Memory B cell (primary cell): ENCODE measurements at places on chromosomes 6 and 20.

DNA sequence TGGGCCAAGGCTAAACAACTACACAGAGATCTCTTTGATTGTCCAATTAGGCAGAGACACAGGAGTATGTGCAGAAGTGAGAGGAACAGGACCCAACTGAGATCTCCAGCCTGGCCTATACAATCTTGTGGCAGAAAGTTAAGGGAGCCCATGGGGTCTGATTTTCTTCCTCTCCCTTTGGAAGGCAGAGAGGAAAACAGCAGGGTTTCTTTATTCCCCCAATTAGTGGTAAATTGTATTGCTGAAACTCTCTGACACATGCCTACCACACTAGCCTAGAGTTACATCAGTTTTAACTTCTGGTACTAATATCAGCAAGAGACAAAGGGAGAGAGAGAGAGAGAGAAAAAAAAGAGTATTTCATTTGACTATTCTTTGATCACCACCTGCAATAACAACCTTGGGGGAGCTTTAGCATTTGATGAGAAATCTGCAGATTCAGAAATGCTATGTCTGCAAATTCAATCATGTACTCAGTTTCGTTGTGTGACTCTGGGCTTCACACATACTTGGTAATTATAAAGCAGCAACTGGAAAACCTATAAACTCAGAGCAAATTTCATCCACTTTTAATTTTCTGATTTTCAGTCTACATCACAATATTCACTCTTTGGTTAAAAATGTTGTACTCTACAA is 260.3 kb upstream of the SPTLC3 start:
- DNase-seq: no peak

- no peak for DNase-seq
Observed at GRCh38 chr6:165820407-165820806, 157.4 kb upstream of the PDE10A start.

DNA sequence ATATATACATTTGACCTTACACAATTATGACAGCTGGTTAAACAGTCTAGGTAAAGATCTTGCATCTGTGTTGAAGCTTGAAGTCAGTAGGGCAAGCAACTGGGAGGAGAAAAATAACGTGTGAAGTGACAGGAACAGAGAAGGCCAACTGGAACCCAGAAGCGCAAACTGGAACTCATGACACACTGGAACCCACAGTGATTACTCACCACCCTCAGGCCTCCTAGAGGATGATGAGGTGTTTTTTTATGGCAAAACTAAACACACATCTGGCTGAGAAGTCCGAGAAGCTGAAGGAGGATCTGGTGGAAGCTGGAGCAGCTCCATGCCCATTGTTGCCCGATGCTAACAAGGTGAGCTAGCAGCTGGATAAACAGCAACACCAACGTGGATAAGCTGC is 108.1 kb downstream of the TMEM200A start:
- no peak for DNase-seq

DNA sequence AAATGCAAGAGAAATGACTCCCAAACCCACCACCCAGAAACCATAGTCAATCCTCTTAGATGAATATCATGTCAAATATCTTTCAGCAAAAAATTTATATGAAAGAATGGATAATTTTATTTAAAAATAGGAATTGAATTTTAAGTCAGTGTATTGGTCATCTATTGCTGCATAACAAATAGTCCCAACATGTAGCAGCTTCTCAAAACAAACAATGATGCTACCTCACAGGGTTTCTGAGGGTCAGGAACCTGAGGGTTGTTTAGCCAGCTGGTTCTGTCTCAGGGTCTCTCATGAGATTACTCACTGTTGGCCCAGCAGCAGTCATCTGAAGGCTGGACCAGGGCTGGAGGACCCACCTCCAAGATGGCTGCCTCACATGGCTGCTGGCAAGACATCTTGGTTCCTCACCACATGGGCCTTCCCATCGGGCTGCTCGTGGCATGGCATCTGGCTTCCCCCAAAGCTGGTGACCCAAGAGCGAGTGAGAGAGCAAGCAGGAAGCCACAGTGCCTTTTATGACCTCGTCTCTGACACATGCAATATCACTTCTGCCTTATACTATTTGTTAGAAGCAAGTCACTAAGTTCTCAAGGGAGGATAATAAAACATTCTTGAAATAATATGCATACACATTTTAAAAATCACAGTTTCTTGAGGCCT is 36.3 kb downstream of the BANF2 start:
- DNase-seq: no peak

DNA sequence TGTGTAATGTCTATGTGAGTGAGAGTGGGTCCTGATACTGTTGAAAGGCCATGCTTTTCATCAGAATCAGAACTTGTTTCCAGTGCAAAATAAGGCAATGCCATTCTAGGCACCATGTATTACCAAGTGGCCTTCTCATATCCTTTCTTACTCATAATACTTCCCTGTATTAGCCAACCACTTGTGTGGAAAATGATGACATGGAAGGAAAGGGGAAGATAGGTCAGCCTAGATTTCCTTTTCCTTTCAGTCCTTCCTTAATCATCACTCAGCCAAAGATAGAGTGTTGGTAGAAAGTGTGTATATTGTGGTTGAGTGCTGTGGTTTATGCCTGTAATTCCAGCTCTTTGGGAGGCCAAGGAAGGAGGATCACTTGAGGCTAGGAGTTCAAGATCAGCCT is 158.6 kb upstream of the PREP start:
- no peak for DNase-seq

- no peak for DNase-seq
Observed at GRCh38 chr20:54985091-54985490, 509.7 kb downstream of the DOK5 start.

DNA sequence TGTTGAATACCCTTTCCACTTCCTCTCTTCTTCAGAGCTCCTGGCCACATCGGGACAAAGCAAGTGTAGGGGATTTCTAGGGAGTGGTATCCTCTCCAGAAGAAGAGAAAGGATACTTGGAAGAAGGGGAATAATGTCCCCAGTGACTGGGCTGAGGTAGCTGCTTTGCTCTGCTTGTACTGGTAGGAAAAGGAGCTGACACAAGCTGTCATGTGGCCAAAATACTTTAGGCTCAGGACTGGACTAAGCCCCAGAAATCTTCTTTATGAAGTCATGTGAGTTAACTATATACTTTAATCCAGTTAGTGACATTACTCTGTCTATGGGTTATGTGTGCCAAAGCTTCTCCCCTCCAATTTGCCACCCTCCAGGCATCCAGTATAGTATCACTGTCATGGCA is 40.5 kb downstream of the AKIRIN2 start:
- no peak for DNase-seq

DNA sequence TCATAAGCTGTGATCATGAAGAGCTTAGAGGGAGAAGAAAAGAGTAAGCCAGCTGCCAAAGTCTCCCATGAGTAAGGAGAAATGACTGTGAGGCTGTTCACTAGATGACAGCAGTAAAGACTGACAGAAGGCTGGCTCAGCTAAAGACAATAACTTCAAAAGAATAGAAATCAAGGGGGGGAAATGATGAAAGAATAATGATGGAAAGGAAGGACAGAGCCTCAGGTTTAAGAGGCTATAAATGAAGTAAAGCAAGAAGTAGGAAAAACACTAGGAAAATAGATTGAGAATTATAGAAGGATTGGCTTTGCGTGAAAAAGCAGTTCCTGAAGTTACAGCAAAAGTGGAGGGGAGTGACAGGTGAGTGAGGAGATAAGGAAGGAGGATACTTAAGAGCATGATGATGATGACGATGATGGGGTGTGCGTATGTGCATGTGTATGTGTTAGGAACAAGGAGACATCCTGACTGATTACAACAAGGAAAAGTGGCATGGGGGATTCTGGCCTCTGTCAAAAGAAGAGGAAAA is 48.2 kb downstream of the HBS1L start:
- no peak for DNase-seq

DNA sequence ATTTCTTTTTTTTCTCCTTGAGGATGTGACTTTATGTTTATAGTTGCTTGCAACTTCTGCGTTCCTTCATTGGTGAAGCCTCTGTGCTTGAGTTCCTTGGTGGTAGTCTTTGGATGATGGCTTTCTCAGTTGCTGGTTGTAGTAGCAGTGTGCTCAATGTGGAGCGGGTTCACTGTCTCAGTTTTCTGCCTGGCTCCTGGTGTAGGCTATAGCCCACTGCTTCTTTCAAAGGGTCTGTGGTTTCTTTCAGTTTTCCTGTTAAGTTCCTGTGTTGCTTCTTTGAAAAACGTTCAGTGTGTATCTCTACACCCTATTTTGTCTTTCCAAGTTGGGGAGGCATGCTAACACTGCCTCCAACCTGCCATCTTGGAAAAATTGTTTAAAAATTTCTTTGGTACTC is 33.9 kb upstream of the ZBTB24 start:
- DNase-seq: no peak

DNA sequence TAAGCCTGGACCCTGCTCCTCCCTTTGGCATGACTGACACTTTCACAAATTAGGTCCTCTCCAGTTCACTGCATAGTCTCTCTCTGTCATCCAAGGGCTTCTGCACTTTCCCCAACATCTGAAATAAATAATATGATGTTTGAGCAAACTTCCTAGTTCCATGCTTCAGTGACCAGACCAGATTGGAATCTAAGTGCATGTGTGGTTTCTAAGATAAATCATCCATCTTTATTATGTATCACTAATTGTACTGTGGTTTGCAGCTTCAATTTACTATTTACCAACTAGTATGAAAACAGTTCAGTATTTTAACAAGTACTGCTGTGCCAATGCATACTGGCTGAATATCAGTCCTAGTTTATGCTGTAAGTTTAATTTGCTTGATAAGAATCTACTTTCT is 18.7 kb downstream of the SESN1 start:
- no peak for DNase-seq

DNA sequence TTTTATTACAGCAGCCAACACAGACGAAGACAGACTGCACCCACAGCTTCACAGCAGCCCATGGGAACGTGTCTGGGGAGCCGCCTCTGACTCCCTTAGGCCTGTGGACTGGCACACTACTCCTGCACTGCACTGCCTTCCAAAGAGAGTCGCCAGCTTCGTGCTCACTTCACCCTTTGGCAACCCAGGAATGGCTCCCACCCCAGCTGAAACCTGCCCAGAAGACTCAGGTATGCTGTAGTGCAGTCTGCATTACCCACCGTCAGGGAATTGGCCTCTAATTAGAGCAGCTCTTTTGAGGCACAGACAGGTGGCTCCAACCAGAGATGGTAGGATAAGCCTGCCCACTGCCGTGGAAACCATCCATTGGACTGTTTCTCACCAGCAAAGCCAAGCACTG is 39.9 kb upstream of the FRMD1 start:
- no peak for DNase-seq

- DNase-seq: no peak
Observed at GRCh38 chr6:139050770-139051313, 22.3 kb downstream of the ABRACL start.

DNA sequence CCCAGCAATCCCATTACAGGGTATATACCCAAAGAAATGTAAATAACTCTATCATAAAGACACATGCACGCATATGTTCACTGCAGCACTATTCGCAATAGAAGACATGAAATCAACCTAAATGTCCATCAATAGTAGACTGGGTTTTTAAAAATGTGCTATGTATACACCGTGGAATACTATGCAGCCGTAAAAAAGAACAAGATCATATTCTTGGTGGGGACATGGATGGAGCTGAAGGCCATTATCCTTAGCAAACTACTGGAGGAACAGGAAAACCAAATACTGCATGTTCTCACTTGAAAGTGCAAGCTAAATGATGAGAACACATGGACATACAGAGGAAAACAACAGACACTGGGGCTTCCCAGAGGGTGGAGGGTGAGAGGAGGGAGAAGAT is 201.2 kb downstream of the GMDS start:
- DNase-seq: no peak

GRCh38 chr6:128659878-128660622 is 139.7 kb upstream of the PTPRK start:
- no peak for DNase-seq

- no peak for DNase-seq
Observed at GRCh38 chr20:6767536-6768227, at the start of gene BMP2. BMP2 (plus strand) TSS chr20:6767686; CDS start chr20:6770127, 2,441 bp downstream.

DNA sequence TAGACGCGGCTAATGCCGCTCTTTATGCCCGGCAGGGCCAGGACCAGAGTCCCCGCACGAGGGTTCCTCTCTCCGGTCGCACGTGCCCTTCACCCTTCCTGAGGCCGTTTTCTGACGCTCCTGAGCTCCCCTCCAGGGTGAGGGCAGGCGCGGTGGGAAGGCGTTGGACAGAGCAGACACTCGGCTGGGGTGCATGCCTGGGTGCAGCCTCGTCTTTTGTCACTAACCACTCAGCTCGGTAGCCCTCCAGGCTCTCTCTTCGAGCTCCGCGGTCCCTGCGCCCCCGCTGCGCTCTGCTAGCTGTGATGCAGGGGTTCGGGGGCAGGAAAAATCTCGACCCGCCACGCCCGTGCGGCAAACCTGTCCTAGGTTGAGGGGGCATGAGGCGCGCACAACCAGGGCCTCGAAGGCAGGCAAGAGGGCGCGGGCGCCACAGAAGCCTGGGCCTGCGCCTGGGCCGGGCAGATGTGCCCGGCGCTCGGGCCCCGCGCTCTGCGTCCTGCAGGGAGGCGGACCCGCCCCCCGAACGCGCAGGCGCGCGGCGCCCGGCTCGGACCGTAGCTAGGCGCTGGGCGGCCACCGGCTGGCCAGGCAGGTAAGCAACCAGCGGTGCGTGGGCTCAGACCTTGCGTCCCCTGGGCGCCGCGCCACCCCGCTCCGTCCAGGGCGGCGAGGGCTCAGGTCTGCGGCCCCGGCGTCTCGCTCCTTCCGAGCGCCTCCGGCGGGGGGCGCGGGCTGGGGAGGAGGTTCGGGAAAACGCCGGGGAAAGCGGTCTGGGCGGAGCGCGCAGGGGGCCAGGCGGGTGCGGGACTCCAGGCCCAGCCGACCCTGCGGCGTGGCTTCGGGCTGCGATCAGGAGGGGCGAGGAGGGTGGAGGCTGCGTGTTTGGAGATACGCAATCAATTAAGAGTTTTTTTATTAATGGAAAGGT is at the start of gene L3MBTL1:
Gene L3MBTL1 (plus strand): TSS at position 548 of the 931 bp plus-strand sequence. CDS start 5,807 bp downstream, outside the sequence.
- DNase-seq: no peak

DNA sequence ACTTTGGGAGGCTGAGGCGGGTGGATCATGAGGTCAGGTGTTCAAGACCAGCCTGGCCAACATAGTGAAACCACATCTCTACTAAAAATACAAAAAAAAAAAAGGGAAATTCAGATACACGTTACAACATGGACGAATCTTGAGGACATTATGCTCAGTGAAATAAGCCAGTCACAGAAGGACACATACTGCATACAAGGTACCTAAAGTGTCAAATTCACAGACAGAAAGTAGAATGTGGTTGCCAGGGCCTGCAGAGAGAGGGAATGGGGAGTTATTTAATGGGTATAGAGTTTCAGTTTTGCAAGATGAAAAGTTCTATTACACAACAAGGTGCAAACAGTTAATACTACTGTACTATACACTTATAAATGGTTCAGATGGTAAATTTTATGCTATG is 75.1 kb downstream of the SNX5 start:
- DNase-seq: no peak

DNA sequence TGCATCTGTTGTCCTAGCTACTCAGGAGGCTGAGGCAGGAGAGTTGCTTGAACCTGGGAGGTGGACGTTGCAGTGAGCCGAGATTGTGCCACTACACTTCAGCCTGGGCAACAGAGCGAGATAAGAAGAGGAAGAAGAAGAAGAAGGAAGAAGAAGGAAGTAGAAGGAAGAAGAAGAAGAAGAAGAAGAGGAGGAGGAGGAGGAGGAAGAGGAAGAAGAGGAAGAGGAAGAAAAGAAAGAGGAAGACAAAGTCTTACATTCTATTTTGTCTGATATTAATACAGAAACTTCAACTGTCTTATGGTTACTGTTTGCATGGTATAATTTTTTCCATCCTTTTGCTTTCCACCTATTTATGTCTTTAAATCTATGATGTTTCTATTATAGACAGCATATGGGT is 7.2 kb upstream of the NELFCD start:
- DNase-seq: no peak
